ENCODE measurements at places on chromosomes 13 and 19. TPM values are rescaled to one million over a fixed set of nuclear protein-coding genes. Genes with fewer than 3 reads are reported as not detected.

The ZNF773 gene
- 35.6 TPM for total RNA-seq

The DAND5 gene
- total RNA-seq: 5.2 TPM

The LILRA1 gene
- total RNA-seq: 0.22 TPM

The TEX26 gene
- not detected for total RNA-seq

The DIRAS1 gene
- total RNA-seq: 11.7 TPM

The C5AR1 gene
- 2.0 TPM for total RNA-seq

The TRAPPC2B gene
- total RNA-seq: 25.2 TPM

The LILRA5 gene
- 0.93 TPM for total RNA-seq

The PLPPR2 gene
- total RNA-seq: 16.8 TPM

The TUBA3C gene
- total RNA-seq: not detected

The ERCC2 gene
- 19.9 TPM for total RNA-seq

The ZNF709 gene
- 20.2 TPM for total RNA-seq

The SMIM44 gene
- 6.5 TPM for total RNA-seq

The GPR183 gene
- 7.6 TPM for total RNA-seq

The CIRBP gene
- total RNA-seq: 961 TPM

The GAMT gene
- 26.2 TPM for total RNA-seq

The IGFL2 gene
- not detected for total RNA-seq

The ZNF681 gene
- total RNA-seq: 9.7 TPM

The APOC1 gene
- total RNA-seq: 7.1 TPM

The FUT1 gene
- total RNA-seq: 1.9 TPM

The ZC3H4 gene
- total RNA-seq: 28.3 TPM

The SYDE1 gene
- total RNA-seq: 23.3 TPM

The AMER2 gene
- 336 TPM for total RNA-seq

The WDR88 gene
- total RNA-seq: not detected

The ZNF607 gene
- 18.2 TPM for total RNA-seq

The KLF1 gene
- 2.1 TPM for total RNA-seq

The DLL3 gene
- total RNA-seq: 9.5 TPM

The LHFPL6 gene
- total RNA-seq: 88.5 TPM

The SLAIN1 gene
- total RNA-seq: 132 TPM

The MLLT1 gene
- total RNA-seq: 20.1 TPM

The WBP4 gene
- total RNA-seq: 19.6 TPM

The IL12RB1 gene
- total RNA-seq: 0.38 TPM

The POU2F2 gene
- 3.2 TPM for total RNA-seq

The GPC6 gene
- total RNA-seq: 49.0 TPM

The MBD3L3 gene
- total RNA-seq: not detected

The ATCAY gene
- total RNA-seq: 23.2 TPM

The CYP2A6 gene
- total RNA-seq: not detected

The YIF1B gene
- total RNA-seq: 24.0 TPM

The ZNF550 gene
- 23.3 TPM for total RNA-seq

The ZNF296 gene
- 0.71 TPM for total RNA-seq

The S1PR2 gene
- 8.9 TPM for total RNA-seq

The F10 gene
- 22.7 TPM for total RNA-seq

The CCDC122 gene
- 3.0 TPM for total RNA-seq

The B3GNT3 gene
- 1.2 TPM for total RNA-seq

The OR7D2 gene
- total RNA-seq: not detected

The FUT6 gene
- 0.22 TPM for total RNA-seq

The HSPB6 gene
- total RNA-seq: 14.9 TPM

The KCNJ14 gene
- total RNA-seq: 1.6 TPM

The INSR gene
- 74.1 TPM for total RNA-seq

All from camera-type eye (tissue), 1 donor.